ENCODE measurements at places on chromosomes 5 and 9.

GRCh38 chr5:57486027-57486602, 3.5 kb upstream of the ACTBL2 start:
- DNase-seq: no peak

GRCh38 chr9:121684381-121685145, 33.1 kb downstream of the DAB2IP start:
- DNase-seq: no peak

GRCh38 chr9:120110520-120110919, 469.4 kb downstream of the CDK5RAP2 start:
- DNase-seq: no peak

DNA sequence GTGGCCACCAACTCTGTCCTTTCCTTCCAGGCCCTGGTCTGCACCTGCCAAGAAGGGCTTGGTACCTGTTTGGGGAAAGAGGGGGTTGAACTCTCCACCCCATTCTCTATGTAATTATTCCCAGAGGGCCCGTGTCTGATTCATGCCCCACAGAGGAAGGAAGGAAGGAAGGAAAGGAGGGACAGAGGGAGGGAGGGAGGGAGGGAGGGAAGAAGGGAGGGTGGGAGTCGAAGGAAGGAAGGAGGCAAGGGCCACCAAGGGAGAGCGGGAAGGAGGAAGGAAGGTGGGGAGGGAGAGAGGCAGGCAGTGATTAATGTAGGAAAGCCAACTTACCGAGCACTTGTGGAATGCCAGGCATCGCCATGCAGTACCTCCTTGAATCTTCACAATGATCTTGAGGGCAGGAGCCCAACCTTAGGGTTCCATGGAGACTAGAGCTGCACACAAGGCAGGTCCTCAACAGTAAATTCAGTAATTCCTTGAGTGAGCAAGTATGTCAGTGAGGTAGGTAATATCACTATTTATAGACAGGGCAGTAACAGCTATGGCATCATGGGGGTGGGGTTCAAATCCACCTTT, 75.8 kb downstream of the FGF18 start:
- no peak for DNase-seq

DNA sequence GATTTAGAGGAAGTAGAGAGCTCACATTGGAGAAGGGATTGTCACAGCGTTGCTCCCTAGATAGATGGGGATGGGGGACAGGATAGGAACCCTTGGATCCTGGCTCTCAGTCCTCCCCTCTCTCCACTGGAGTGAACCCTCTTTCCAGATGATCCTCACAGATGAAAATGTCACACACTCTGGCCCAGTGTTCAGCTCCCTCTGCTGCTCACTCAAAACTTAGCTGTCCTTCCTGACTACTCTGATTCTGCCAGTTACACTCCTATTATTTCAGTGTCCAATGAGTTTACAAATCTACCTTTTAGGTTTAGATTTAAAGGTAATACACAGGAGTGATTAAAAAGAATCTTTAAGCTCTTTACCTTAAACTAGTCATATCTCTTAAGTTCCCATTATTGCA, 5.8 kb upstream of the SPINK7 start:
- DNase-seq: no peak

- no peak for DNase-seq
Observed at GRCh38 chr5:143349177-143349576, 54.3 kb downstream of the NR3C1 start.

DNA sequence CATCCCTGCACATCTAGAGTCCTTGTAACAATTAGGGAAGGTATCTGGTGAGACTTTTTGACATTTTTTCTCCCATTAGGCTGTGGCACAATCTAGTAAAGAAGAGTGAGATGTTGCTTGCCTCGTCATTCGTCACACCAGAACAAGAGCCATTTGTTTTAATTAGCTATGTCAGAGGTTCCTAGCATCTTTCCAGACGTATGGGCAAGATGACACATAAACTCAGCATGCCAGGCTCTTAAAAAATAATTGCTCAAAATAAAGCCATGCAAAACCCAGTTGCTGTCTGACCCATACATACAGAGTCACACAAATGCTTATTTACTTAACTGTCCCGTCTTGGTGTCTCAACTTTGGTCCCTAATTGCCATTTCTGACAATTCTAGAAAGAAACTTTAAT, 125.9 kb downstream of the TRPM3 start:
- no peak for DNase-seq

GRCh38 chr9:133526721-133527321, 2.1 kb upstream of the MYMK start:
- no peak for DNase-seq

DNA sequence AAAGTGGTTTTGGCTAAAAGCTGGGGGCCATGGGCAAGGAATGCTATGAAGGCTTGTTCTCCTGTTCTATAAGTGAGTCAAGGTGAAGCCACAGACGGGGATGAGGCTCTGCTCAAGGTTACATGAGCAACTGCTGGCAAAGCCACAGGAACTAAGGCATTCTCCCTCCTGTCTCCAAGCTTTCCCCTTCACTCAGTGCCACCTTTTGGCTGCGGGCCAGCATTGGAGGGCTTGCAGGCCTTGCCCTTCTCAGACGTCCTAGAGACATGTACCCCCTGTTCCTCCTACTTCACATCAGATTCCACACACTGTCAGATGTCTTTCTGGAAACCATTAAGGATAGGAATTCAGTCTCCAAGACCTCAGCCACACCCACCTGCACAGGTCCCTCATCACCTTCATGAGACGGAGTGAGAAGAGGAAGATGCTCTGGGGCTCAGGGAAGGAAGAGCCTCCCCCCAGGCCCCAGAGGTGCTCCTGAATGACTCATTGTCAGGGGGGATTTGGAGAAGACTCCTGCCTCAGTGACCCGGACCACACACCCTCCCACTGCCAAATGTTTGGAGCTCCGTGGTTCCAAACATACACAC, 20.5 kb upstream of the MEIKIN start:
- peak; percentile 30 for DNase-seq

- DNase-seq: no peak
Observed at GRCh38 chr5:34054400-34054729, 11.4 kb upstream of the C1QTNF3 start.

GRCh38 chr5:128532127-128532526, 5.9 kb downstream of the FBN2 start:
- DNase-seq: no peak

- peak; percentile 24 for DNase-seq
Observed at GRCh38 chr5:160506006-160507004, 84.7 kb downstream of the PTTG1 start.

DNA sequence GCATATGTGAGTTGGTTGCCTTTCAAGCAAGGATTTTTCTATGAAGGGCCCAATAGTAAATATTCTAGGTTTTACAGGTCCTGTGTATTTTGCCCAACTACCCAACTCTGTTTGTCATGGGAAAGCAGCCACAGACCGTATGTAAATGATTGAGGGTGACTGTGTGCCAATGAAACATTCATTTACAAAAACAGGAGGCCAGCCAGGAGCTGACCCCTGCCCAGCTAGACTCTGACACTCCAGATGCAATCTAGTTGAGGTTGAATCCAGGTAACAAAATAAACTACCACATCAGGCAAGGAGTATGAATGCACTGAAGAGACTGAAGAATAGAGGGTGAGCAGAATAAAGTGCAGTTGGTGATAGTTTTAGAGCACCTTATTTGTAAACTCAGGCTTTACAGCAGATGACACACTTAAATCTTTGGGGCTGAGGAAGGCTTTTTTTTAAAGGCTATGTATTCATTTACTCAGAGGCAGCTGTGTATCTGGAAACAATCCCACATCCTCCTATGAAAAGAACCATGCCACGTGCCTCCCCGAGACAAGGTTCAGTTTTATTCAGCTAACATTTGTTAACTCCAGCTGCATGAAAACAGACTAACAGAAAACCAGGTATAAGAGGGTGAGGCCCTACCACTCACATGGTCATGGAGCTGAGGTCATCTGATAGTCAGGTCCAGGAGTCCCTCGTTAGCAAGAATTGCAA, 60.7 kb downstream of the SLC1A1 start:
- no peak for DNase-seq

DNA sequence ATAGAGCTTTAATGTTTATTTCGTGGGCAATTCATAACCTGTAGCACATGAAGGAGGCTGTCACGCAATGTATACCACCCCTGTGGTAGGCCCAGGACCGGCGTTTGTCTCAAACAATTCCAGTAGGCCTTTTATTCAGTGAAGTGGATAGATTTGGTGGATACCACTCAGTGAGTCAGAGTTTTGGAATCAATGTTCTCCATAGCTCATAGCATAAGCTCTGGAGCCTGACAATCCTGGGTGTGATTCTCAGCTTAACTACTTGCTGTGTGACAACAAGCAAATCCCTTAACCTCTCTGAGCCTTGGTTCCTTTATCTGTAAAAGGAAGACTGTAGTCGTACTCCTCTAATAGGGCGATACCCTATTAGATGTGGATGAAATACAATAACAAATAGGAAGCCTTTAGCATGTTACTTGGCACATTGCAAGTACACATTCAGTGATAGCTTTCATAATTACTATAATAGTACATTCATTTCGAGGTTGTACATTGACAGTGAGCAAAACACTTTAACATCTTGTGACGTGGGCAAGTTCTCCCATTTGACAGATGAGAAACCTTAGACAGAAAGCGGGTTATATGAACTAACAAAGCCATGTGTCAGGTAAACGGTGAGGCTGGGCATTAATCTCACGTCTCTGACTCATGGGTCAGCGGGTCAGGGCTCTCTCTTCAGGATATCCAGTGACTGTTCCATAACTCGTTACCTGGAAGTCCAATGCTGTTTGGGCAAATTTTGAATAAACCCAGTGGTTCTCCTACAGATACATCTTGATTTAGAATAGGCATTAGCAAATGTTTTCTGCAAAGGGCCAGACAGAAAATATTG, 130.8 kb downstream of the C9orf152 start:
- no peak for DNase-seq

- DNase-seq: no peak
Observed at GRCh38 chr9:114588651-114589526, 1.3 kb downstream of the ATP6V1G1 start.

GRCh38 chr5:55441954-55442353, 92.8 kb downstream of the PLPP1 start:
- no peak for DNase-seq

DNA sequence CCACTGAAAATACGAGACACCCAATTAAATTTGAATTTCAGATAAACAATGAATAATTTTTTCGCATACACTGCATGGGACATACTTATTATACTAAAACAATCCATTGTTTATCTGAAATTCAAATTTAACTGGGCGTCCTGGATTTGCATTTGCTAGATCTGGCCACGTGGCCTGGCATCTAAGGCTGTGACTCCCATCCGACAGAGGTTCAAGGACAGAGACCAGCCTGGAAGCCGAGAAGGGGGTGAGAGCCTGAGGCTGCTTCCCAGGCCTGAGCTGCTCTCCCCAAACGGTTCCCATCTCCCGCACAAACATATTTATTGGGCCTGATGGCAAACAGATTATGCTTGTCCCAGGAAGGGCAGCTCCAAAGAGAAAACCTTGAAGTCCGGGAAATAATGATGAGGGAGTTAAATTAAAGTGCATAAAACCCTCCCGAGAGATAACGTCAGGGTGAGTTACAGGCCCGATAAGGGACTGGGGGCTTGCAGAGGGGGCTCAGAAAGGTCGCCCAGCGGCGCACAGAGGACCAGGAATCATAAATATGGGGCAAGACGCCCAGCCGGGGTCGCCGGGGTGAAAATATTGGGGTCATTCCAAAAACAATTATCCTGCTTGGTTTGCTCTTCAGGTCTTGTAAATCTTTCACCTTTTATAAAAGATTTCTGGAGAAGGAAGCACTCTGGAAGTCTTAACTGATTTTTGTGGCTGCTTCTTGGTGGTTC, 163.7 kb downstream of the GAPVD1 start:
- no peak for DNase-seq
